ENCODE measurements at places on chromosomes 12 and 14. TPM values are rescaled to one million over a fixed set of nuclear protein-coding genes. Genes with fewer than 3 reads are reported as not detected.

USP30 gene
- polyA plus RNA-seq, result 22.7 TPM

SLC10A1 gene
- polyA plus RNA-seq, result 0.13 TPM

HNF1A gene
- polyA plus RNA-seq, result 55.5 TPM

TULP3 gene
- 12.3 TPM for polyA plus RNA-seq

ASCL1 gene
- polyA plus RNA-seq, result 6.4 TPM

ZDHHC22 gene
- 1.6 TPM for polyA plus RNA-seq

SELPLG gene
- 5.6 TPM for polyA plus RNA-seq

EML5 gene
- 6.2 TPM for polyA plus RNA-seq

TMEM30B gene
- polyA plus RNA-seq, result 36.6 TPM

DAAM1 gene
- polyA plus RNA-seq, result 37.9 TPM

AICDA gene
- 1.0 TPM for polyA plus RNA-seq

TAS2R31 gene
- 0.82 TPM for polyA plus RNA-seq

HSPB8 gene
- polyA plus RNA-seq, result 8.4 TPM

NRDE2 gene
- polyA plus RNA-seq, result 15.8 TPM

SLC5A8 gene
- 0.22 TPM for polyA plus RNA-seq

TCL1B gene
- polyA plus RNA-seq, result 0.03 TPM

KITLG gene
- polyA plus RNA-seq, result 17.2 TPM

EPS8 gene
- polyA plus RNA-seq, result 61.6 TPM

OR6C2 gene
- polyA plus RNA-seq, result not detected

POLE2 gene
- 11.3 TPM for polyA plus RNA-seq

OLR1 gene
- polyA plus RNA-seq, result 2.6 TPM

KCNK13 gene
- polyA plus RNA-seq, result 0.64 TPM

HOXC9 gene
- 0.51 TPM for polyA plus RNA-seq

CLEC4E gene
- not detected for polyA plus RNA-seq

IL31 gene
- not detected for polyA plus RNA-seq

ANG gene
- 43.6 TPM for polyA plus RNA-seq

HCAR3 gene
- 0.82 TPM for polyA plus RNA-seq

NOVA1 gene
- 11.6 TPM for polyA plus RNA-seq

SERPINA4 gene
- polyA plus RNA-seq, result 46.0 TPM

MEG3 gene
- polyA plus RNA-seq, result 248 TPM

DNAI7 gene
- 0.63 TPM for polyA plus RNA-seq

OTOGL gene
- polyA plus RNA-seq, result 0.22 TPM

AKAP5 gene
- 3.4 TPM for polyA plus RNA-seq

HOXC4 gene
- 14.0 TPM for polyA plus RNA-seq

All from large intestine (tissue), 12 donors.